ENCODE measurements at places on chromosomes 12 and 14. TPM values are rescaled to one million over a fixed set of nuclear protein-coding genes. Genes with fewer than 3 reads are reported as not detected.

Gene IFNG-AS1
- not detected for total RNA-seq

GRCh38 chr14:39251547-39251946 lies 17.8 kb downstream of the MIA2 start:
- H3K27ac ChIP-seq = no peak overlapping the region
- no peak overlapping the region for H3K4me3 ChIP-seq
- no peaks in the 10 kb centered on the region for H3K27me3 ChIP-seq
- H3K36me3 ChIP-seq = no peaks in the 10 kb centered on the region
- DNase-seq = no peak

DNA sequence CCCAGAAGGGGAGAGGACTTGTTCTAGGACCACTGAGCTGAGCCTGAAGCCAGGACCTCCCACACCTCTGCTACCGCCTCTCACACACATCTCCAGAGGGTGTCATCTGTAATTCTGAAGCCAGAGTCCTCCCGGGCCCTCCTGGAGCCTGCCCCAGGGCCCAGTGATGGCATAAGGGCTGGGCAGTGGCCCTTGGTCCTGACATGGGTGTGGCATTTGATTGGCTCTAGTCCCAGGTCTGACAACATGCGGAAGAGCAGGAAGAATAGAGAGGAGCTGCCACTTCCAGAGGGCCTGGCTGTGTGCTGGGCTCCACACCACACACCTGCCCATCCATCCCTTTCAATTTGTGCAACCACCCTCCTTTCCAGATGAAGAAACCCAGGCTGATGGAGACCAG lies 144.3 kb upstream of the GSC start:
- no peak for DNase-seq
- no peak overlapping the region for H3K27ac ChIP-seq
- H3K36me3 ChIP-seq = no peaks in the 10 kb centered on the region
- no peaks in the 10 kb centered on the region for H3K4me1 ChIP-seq

GRCh38 chr12:20555771-20556170 lies 139.4 kb upstream of the SLCO1C1 start:
- H3K27me3 ChIP-seq = no peaks in the 10 kb centered on the region
- no peaks in the 10 kb centered on the region for H3K36me3 ChIP-seq
- H3K27ac ChIP-seq = no peak overlapping the region
- no peak for DNase-seq

- no peaks in the 10 kb centered on the region for H3K36me3 ChIP-seq
- no peak for DNase-seq
- H3K27me3 ChIP-seq = peaks cover 77% of the 10 kb centered on the region
- no peak overlapping the region for H3K4me3 ChIP-seq
Measured at GRCh38 chr14:75361751-75362433, 65.9 kb upstream of the JDP2 start.

- peaks cover 10% of the 10 kb centered on the region for H3K36me3 ChIP-seq
- peak; percentile 89 for DNase-seq
- H3K27me3 ChIP-seq = peaks cover 5% of the 10 kb centered on the region
- H3K27ac ChIP-seq = no peak overlapping the region
Measured at GRCh38 chr14:93787465-93788292, 606 bp downstream of the PRIMA1 start.
